ENCODE measurements at places on chromosomes 2 and 18.
A peak's percentile ranks its signal among the peaks of the same experiment; 100 is the strongest.

- no peak for DNase-seq
Measured at GRCh38 chr2:238467792-238468191, 41.1 kb downstream of the ASB1 start.

DNA sequence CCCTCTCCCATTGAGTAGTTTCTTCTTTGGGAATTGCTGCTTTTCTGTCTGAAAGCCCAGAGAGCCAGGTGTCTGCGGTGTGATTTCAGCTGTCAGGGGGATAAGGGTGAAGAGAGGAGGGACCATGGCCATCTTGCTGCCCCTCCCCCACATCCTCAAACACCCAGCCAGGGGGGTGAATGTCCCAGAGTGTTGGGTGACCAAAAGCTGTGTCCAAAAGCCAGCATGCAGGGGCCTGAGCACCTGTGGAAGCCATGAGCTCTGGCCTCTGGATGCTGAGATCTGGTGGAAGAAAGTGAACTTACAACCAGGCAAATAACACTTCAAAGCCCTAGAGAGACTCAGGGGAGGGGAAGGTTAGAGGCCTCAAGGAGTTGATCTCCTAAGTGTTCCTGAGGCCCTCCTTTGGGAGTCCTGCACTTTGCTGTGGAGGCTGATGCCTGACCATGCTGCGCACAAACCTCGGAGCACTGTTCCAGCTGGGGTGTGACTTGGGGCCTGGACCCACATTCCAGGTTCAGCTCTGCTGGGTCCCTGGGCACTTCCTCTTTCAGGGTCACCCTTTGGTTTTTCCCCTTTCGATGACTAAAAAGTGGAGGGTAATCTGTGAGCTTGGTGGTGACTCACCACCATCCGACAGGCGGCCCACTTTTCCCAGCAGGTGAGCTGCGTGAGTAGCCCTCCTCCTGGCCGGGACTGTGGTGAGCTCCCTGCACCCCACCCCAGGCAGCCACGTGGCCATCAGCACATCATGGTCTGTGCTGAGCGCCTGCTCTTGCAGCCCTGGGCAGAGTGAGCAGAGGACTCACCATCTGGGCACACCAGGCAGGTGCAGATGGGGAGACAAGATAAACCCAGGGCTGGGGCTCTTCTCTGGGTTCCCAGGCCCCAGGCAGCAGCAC is 66.8 kb upstream of the FOSL2 start:
- no peak for DNase-seq

DNA sequence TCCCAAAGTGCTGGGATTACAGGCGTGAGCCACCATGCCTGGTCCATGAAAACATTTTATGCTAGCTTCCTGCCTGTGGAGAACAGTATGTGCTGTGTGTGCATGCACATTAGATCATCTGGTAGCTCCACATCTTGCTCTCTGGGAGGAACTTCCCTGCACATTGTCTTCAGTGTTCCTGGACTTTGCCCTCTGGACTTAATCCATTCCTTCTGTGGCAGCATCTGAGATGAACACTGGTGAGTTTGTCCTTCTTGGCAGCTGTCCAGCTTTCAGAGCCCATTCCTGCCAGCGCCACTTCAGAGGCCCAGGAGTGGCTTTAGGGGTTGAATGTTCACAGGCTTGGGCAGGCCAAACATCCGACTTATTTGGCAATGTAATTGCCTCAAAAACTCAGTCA is 65.2 kb downstream of the POU3F3 start:
- no peak for DNase-seq

GRCh38 chr18:5057386-5058348 is 139.4 kb downstream of the AKAIN1 start:
- peak; percentile 8 for DNase-seq

DNA sequence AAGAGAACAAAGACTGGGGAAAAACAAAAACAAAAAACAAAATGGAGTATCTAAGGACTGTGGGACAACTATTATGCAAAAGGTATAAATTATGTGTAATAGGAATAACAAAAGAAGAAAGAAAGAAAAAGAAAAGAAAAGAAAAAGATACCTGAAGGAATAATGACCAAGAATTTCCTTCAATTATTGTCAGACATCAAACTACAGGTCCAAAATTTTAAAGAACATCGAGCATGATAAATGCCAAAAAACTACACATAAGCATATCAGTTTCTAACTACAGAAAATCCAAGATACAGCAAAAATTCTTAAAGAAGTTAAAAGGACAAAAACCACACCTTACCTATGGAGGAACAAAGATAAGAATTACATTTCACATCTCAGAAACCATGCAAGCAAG is 93.0 kb downstream of the SPIRE1 start:
- no peak for DNase-seq

- DNase-seq, result no peak
Measured at GRCh38 chr2:204293884-204294747, 251.2 kb upstream of the PARD3B start.

- no peak for DNase-seq
Measured at GRCh38 chr2:218434456-218434855, 15.5 kb downstream of the VIL1 start.
